Germinal center (tissue), 1 donor: ENCODE measurements at places on chromosomes 2 and 18.
A peak's percentile ranks its signal among the peaks of the same experiment; 100 is the strongest.

- no peak for DNase-seq
Observed at GRCh38 chr2:204329532-204329931, 215.7 kb upstream of the PARD3B start.

DNA sequence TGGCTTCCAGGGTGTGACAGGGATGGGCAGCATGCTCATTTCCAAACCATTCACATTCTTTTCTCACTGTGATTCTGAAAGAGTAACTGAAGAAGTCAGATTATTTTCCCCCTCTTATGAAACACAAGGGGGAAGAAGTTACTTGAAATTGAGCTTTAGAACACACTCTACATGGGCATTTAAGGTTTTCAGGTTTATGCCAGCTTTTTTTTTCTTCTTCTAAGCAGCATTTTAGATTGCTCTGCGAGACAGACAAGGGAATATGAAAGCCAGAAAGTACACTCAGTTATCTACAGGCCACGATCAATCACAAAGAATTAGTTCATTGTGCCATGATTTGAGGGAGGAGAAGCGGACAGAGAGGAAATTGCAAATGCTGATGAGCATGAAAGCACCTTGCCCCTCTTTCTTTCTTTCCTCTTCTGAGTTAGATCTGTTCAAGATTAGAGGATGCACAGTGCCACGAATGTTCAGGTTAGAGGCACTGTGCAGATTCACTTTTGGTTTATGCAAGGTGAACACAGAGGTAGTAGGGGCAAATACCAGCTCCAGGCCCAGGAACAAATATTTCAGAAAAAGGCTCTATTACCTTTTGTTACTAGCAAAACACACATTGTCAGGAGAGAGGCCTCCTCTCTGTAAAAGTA, 49.2 kb downstream of the CXCR4 start:
- no peak for DNase-seq

- no peak for DNase-seq
Observed at GRCh38 chr2:120342446-120342845, 3.5 kb upstream of the INHBB start.

DNA sequence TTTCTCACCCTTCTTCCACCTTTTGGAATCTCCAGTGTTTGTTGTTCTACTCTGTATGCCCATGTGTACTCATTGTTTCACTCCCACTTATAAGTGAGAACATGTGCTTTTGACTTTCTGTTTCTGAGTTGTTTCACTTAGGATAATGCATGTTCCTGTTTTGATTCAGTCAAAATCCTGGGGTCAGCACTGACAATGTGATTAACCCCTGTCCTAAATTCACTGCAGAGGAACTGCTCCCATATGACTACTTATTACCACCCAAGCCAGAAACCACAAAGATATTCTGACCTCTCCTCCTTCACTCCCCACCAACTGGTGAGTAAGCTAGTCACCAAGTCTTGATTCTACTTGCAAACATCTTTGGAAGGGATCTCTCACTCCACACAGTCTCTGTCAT, 251.4 kb upstream of the TCF4 start:
- no peak for DNase-seq

DNA sequence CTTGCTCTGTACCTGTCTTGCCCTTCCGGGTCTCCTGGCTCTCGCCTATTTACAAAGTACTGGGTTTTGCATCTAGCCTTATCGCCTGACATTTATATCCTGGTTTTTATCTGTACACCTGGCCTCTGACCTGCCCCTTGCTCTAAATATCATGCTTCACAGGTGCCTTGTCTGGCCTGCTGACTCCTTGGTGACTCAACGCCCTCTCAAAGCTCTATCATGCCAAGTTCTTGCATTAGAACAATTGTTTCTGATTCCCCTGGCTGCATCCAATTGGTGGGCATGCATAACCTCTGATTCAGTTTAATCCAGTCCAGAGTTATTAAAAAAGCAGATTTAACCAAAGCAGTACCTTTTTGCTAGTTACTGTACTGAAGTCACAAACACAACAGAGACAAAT, 113.9 kb upstream of the CCDC68 start:
- DNase-seq = no peak

DNA sequence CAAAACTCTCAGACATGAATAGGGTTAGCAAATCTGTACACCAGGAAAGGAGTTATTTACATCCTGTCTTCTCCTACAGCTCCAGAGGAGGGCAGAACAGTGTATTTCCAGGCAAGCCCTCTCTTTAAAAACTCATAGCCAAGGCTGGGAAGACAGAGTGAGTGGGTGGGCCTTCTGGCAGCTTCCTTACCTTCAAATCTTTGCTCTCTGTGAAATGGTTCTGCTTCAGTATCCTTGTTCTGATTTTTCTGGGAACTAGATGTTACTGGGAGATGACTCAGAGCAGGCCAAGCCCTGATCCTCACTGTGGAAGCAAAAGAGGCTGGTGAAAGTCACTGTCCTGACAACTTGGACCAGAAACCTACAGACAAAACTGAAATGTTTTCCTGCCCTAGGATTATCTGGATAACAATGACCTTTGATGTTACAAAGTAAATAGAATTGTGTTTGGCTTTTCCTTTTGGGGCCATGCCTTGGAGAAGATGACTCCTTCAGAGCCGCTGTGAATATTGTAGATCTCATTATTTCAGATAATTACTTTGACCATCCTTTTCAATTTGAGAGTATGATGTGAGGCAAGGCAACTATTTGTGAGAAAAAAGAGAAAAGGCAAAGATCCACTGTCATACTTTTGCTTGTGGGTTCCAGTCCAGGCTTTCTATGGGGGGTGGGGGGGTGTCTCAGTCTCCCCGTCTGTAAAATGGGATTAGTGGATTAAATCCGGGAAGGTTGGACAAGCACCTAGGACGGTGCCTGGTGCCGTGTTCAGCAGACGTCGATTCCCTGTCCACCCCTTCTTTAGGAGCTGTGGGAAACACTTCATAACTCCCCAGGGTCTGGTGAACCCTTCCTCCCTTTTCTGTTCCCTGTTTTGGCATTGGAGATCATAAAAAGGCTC, 644 bp upstream of the QPCT start:
- DNase-seq = no peak

GRCh38 chr18:66329716-66330115, 274.2 kb downstream of the CDH19 start:
- no peak for DNase-seq

DNA sequence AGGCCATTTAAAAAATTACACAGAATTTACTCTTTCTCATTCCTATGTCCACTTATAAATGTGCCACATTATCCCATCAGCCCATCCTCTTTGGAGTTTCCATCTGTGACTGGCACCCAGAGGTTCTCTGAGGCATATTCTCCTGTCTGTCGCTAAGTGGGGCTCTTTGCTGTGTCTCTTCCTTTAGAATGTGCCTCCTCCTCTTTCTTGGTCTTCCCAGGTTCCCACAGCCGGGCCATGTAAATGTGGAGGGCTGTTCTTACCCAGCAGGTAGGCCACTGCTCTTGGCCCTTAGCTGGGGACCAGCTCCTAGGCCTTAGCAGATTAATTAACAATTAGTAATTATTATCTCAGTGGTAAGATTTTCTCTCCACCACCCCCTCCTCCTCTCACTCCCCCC, 167.0 kb downstream of the INSIG2 start:
- no peak for DNase-seq

DNA sequence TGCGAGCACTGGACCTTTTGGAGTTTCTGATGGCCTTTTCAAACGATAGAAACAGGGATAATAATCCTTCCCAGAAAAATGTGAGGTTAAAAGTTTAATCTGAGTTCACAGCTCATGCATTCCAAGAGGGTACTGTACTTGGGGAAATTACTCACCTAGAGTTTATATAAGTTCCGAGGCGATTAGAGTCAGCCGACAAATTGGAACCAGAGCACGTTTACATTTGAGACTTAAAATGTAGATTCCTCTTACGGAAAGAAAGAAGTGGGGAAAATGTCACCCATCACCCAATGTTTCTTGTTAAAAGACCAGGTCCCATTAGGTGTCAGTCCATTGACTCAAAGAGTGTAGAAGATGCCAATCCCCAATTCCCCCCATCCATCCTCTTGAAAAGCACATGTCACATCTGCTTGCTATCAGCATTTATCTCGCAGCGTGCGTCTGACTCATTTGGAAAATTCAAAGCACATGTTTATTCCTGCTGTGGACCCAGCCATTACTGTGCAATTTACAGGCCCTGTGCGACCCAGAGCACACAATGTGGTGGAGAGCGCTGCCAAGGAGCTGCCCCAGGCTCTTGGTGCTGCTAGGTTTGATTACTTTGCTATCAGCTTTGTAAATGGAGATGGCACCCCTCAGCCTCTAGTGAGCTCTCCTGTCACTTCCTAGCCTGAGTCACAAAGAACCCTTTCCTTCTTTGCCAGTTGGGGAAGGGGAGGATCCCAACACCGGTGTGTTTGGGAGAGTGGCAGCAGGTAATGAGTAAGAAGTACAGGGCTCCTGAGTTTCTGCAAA, 104.8 kb downstream of the COLEC12 start:
- no peak for DNase-seq

- no peak for DNase-seq
Observed at GRCh38 chr2:173033084-173033483, 42.6 kb upstream of the MAP3K20 start.

- no peak for DNase-seq
Observed at GRCh38 chr18:25360301-25360899, 8.4 kb upstream of the ZNF521 start.

- DNase-seq = no peak
Observed at GRCh38 chr18:64116571-64117175, 32.2 kb downstream of the LINC00305 start.

DNA sequence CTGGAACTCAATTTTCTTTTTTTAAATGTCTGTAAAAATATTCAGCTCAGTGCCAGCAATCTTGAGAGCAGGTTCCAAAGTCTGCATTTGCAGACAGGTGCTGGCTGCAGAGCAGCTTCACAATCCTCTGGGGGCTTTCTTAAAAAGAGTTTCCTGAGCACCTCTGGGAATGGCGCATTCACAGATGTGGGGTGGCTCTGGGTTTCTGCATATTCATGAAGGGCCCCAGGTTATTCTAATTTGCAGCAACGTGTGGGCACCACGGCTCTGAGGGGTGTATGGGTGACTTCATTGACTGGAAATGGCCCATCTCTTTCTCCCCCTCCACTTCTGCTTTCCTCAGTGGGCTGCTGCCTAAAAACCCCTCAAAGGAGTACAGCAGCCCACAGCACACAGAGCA, 225.0 kb upstream of the APCDD1 start:
- DNase-seq = no peak

DNA sequence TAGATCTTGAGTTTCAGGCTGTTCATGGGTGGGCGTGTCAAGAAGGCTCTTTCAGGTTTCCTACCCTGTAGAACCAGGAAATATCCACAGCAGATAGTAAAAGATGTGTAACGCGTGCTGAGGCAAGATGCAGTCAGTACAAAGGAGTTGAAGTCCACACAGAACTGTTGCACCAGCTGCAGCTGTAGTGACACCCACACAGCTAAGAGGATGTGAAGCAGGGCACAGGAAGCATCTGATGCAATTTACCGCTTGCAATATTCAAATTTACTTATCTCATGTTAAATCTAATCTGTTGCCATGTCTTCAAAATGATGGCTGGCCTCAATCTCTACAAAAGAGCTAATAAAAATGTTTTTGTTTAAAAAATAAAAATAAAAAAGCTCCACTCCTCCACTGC, 132.8 kb downstream of the ARHGAP15 start:
- peak; percentile 8 for DNase-seq

GRCh38 chr2:8344144-8345097, 337.4 kb upstream of the ID2 start:
- no peak for DNase-seq

GRCh38 chr2:230225486-230225885, at the start of gene SP140:
TSS of gene SP140 (plus strand) at chr2:230225736. CDS start at chr2:230225845, 109 bp downstream.
- peak; percentile 78 for DNase-seq

GRCh38 chr2:29245742-29246382, 130.6 kb downstream of the CLIP4 start:
- DNase-seq = no peak

GRCh38 chr2:233481368-233482142, 85.0 kb downstream of the USP40 start:
- DNase-seq = no peak

GRCh38 chr2:196944570-196944969, 18.1 kb upstream of the PGAP1 start:
- no peak for DNase-seq

DNA sequence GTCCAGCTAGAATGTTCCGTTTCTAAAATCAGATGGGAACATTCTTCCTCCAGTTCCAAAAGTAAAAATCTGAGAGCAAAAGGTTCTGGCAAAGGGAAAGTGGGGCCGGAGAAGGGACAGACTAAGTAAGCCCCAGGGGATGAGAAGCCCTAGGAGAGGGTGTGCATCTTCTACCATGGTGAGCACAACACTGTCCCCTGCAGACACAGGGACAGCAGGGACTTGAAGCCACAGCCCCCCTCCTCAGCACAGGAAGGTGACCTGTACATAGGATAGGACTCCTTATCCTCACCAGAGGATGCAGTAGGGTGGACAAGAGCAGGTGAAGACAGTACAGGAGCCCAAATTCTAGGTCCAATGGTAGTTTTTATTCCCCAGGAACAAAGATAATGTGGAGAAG, 12.6 kb upstream of the ATRAID start:
- DNase-seq = no peak

DNA sequence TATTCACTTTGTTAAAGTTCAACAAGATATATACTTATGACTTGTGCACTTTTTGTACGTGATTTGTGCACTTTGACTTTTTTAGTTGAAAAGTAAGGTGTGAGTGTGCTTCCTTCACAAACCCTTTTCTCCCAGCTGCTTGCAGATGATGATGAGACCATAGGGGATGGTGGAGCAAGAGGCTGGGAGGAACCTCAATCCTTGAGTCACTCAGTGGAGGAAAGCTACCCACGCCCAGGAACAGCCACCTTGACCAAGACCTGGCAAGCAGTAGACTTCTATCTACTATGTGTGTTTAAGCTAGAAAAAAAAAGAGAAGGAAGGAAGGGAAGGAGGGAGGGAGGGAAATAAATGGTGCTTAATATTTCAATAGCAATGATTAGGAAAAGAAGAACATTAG, 25.2 kb upstream of the TAF1B start:
- DNase-seq = no peak

- DNase-seq = no peak
Observed at GRCh38 chr2:231680285-231680991, 27.9 kb upstream of the PTMA start.

GRCh38 chr2:118854507-118855345, 7.3 kb upstream of the EN1 start:
- DNase-seq = no peak

GRCh38 chr2:67036444-67036843, 360.7 kb upstream of the ETAA1 start:
- no peak for DNase-seq

DNA sequence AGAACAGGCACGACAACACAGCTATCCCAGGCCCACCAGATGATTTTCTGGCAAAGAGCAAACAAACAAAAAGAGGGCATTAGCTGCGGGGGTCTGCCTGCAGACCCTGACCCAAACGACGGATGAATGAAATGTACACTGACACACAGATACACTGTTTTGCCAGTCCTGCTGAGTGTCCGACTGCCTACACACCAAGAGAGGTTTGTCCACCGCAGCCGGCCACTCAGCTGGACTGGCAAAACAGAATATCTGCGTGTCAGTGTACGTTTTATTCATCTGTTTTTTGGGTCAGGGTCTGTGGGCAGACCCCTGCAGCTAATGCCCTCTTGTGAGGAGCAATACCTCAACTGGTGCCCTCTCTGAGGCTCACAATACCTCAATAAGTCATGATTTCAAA, 10.7 kb upstream of the SH3RF3 start:
- DNase-seq = no peak

GRCh38 chr2:189152483-189152882, 27.1 kb downstream of the COL5A2 start:
- DNase-seq = no peak
